ENCODE measurements at places on chromosomes 16 and 17. TPM values are rescaled to one million over a fixed set of nuclear protein-coding genes. Genes with fewer than 3 reads are reported as not detected.
A peak's percentile ranks its signal among the peaks of the same experiment; 100 is the strongest.

The STUB1 gene
- 114 TPM for total RNA-seq

The MARVELD3 gene
- total RNA-seq = not detected

The ZMYND15 gene
- total RNA-seq = 1.4 TPM

The TMC5 gene
- total RNA-seq = 0.60 TPM

The KRTAP4-11 gene
- total RNA-seq = not detected

The RGS9 gene
- total RNA-seq = 1.9 TPM

The SLC38A8 gene
- not detected for total RNA-seq

The SPATA2L gene
- 24.9 TPM for total RNA-seq

- no peak for DNase-seq
Observed at GRCh38 chr17:69796078-69796477, 278.9 kb upstream of the KCNJ16 start.

DNA sequence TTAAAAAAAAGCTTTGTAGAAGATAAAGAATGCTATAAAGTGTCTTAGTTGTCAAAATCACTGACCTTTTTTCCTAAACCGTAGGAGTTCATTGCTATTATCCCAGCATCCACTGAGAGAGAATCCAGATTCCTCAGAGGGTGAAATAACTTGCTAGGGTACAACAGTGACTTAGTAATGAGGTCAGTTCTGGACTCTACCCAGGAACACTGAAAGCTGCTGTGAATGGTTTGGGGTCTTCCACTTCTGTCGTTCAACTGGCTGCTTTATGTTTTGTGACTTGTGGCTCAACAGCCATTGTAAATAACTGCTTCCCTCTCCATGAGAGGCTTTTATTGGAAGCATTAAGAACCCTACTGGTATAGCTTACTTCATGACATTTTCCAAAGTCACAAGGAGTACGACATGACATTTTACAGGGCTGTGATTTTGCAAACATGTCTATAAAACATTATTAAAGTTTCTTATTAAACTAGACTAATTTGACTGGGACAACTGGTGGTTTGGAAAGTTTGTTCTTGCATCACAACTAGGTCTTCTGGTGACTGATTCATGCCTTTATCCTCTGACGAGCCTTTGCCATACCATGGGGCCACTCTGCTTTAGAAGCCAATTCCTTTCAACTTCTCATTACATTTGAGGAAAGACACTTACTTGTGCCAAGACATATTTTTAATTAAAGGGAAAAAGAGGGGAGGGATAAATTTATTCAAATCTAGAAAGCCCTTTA, 92.2 kb upstream of the CDH11 start:
- DNase-seq = no peak

GRCh38 chr16:23317751-23318150, 15.6 kb downstream of the SCNN1B start:
- DNase-seq = no peak

DNA sequence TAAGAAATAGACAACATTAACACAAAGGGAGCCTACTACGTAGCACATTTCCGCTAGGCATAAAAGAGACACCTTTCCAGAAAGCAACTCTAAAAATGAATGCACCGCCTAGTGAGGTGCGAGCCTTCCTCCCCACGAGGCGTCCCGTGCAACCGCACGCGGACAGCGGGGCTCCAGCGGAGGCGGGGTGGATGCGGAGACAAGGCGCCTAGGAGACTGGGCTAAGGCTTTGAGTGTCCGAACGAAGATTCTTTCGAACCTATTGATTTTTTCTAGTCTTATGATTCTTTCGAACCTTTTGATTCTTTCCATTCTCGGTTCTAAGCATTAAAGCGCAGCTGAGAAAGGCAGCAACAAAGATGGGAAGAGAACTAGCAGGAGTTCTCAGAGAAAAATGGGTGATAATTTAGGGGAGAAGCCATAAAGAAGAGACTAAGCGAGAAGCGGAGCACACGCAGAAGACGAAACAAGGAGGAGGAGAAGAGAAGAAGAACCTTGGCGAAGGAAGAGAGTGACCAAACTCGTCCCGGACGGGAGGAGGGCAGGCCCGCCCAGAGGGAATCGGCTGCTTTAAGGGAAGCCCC, 394 bp upstream of the CPD start:
- peak; percentile 46 for DNase-seq

DNA sequence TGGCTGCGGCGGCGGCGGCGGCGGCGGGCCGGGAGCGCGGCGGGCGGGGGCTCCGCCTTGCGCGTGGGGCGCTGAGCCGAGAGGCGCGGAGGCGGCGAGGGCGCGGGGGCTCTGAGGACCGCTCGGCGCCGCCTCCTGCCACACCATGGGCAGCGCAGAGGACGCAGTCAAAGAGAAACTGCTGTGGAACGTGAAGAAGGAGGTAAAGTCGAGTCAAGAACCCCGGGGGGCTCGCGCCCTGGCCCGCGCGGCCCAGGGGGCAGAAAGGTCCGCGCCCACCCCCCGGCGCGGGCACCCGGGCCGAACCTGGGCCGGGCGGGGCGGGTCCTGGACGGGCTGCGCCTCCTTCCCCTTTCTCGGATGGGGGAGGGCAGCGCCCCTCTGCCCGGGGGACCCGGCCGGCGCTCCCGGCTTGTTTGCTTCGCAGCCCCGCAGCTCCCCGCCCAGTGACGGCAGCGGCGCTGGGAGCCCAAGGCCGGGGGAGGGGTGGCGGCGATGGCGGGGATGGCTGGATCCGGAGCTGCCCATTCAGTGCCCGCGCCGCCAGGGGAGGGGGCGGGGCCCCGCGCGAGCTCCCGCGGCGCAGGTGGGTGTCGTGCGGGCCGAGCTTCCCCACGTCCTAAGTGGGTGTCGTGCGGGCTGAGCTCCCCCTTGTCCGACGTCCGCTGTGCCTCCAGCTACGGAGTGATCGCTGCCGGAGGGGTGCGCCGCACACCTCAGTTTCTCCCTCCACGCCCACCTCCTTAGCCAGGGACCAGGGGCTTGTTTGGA, 428 bp downstream of the SGSM2 start:
- peak; percentile 43 for DNase-seq

GRCh38 chr16:89574681-89575246, 794 bp upstream of the CPNE7 start:
- DNase-seq = no peak

DNA sequence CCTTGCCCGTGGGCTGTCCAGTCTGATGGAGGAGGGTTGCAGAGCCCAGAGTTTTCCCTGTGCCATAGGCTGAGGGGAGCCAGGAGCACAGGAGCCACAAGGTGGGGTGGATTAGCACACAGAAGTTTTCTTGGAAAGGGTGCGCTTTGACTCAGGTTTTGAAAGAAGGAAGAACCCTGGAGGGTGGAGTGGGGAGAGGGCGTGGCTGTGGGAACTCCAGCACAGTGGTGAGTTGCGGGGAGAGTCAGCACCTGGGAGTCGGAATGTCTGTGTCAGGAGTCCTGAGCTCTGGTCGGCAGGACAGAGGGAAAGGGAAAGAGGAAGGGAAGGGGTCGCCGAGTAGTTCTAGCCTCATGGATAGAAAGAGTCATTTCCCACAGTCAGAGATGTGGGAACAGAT, 8.9 kb upstream of the KRT14 start:
- no peak for DNase-seq

- DNase-seq = no peak
Observed at GRCh38 chr16:87836844-87837581, 32.3 kb downstream of the SLC7A5 start.

- no peak for DNase-seq
Observed at GRCh38 chr16:56649820-56650219, 1.9 kb upstream of the MT1B start.
